ENCODE measurements at places on chromosomes 16 and 17. TPM values are rescaled to one million over a fixed set of nuclear protein-coding genes. Genes with fewer than 3 reads are reported as not detected.

Gene SEZ6
- polyA plus RNA-seq = 0.34 TPM

DNA sequence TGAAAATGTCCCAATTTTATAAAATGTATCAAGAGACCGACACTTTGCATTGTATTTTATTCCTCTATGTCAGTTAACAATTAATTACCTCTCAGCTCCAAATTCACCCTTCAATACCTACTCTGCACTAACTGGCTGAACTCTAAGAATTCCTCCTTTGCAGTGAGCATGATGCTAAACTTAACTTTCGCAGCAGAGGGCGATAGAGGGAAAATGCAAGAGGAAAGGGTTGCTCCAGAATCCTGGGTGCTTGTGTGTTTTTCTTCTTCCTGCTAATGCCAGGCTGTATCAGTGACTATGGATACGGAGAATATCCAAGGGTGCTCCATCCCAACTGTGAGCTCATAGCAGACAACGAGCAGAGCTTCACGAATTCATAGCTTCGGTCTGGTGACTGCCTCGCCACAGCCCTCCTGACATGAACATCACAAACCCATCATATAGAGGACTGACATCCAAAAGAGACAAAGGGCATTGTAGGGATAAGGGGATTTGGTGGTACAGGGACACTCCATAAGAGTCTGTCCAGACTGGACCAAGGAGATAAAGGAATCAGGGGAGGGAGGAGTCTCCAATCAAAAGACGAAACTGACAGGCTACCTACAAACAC lies 172.9 kb downstream of the STX8 start:
- DNase-seq = no peak

Gene MT4
- polyA plus RNA-seq = not detected

DNA sequence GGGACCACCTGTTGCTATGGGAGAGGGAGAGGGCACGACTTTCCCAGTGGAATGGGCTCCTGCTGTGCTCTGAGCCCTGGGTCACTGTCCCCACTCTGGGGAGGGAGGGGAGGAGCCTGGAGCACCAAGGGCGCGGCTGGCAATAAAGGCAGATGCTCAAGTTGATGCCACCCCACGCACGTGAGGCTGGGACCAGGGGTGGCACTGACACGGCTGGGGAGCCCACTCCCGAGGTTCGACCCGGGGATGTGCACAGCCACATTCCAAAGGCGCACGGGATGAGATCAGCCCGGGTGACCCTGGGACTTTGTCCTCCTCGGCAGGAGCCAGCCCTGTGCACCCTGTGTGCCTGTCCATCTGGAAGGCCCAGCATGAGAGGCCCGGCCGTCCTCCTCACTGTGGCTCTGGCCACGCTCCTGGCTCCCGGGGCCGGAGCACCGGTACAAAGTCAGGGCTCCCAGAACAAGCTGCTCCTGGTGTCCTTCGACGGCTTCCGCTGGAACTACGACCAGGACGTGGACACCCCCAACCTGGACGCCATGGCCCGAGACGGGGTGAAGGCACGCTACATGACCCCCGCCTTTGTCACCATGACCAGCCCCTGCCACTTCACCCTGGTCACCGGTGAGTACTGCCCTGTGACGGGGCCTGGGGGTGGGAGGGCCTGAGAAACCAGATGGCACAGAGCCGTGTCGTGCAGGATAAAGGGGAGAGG lies at the start of gene ENPP7:
Gene ENPP7, plus strand, starts transcription at position 175 of the 715 bp plus-strand sequence. Its CDS starts 197 bp downstream, at position 372.
- DNase-seq = no peak

- no peak for DNase-seq
Measured at GRCh38 chr17:18300725-18301480, 13.9 kb downstream of the TOP3A start.

DNA sequence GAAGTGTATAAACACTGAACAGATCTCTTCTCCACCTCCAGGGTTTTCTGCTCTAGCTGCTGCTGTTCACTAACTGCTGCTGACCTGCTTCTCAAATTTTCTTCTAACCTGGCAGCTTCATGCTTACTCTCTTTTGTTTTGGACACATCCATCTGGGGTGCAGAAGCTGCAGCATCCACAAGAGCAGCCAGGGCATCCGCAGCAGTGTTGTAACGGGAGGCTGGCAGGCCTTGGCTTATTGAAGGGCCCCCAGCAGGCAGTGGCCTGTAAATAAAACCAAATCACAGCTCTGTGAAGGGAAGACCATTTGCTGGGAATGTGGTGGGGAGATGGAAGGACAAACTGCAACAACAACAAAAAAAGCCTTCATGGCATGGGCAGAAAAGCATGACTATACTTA lies 62.0 kb downstream of the TTC19 start:
- no peak for DNase-seq

GRCh38 chr17:74467221-74467951 lies 952 bp downstream of the CD300A start:
- DNase-seq = no peak

Gene MYO15A
- 1.2 TPM for polyA plus RNA-seq

GRCh38 chr16:4846503-4846900 lies 586 bp downstream of the GLYR1 start:
- DNase-seq = no peak

GRCh38 chr16:83220066-83220465 lies 587.7 kb upstream of the HSBP1 start:
- no peak for DNase-seq

GRCh38 chr16:77117707-77118106 lies 73.3 kb upstream of the MON1B start:
- DNase-seq = no peak

DNA sequence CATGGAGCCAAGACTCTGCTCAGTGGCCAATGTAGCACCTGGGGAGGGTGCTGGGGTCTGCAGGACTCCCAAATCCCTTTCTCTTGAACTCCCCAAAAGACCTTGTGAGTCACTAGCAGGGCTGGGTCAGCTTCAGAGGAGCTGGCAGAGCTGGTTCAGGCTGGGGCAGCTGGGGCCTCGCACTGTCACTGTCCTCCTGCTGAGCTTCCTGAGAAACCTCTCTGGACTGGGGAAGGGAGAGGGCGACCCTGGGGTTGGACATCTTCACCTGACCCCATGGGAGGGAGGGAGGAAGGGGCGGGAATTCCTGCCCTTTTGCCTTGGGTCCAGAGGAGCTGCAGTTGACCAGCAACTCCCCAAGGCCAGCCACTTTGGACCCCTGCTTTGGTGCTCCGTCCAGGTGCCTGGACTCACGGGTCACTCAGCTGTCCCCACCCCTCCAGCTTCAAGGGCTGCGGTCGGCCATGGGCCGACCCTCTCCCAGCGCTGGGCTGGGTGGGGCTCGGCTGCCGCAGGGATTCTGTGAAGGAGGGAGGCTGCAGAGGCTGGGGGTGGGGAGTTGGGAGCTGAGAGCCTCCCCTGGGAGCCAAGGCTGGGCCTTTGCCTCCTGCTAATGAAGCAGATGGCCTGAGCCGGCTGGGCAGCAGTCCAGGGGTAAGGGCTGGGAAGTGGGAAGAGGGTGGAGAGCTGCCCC lies 9.2 kb downstream of the FMNL1 start:
- no peak for DNase-seq

DNA sequence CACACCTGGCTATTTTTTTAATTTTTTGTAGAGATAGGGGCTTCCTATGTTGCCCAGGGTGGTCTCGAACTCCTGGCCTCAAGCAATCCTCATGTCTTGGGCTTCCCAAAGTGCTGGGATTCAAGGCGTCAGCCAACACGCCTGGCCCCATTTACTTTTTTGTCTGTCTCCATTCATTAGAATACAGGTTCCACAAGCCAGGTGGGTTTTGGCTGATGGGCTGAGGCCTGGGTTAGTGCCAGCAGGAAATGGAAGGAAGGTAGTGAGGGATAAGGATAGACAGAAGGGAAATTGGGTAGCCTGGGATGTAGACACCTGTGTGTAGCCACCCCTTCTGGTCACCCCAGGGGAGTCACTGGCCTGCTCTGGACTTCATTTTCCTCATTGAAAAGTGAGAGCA lies 4.4 kb upstream of the IL27 start:
- DNase-seq = no peak

GRCh38 chr16:31094088-31094423 lies 541 bp downstream of the VKORC1 start:
- DNase-seq = no peak

Gene GPR139
- not detected for polyA plus RNA-seq

GRCh38 chr16:71855937-71856662 lies 10.3 kb downstream of the ATXN1L start:
- DNase-seq = no peak

DNA sequence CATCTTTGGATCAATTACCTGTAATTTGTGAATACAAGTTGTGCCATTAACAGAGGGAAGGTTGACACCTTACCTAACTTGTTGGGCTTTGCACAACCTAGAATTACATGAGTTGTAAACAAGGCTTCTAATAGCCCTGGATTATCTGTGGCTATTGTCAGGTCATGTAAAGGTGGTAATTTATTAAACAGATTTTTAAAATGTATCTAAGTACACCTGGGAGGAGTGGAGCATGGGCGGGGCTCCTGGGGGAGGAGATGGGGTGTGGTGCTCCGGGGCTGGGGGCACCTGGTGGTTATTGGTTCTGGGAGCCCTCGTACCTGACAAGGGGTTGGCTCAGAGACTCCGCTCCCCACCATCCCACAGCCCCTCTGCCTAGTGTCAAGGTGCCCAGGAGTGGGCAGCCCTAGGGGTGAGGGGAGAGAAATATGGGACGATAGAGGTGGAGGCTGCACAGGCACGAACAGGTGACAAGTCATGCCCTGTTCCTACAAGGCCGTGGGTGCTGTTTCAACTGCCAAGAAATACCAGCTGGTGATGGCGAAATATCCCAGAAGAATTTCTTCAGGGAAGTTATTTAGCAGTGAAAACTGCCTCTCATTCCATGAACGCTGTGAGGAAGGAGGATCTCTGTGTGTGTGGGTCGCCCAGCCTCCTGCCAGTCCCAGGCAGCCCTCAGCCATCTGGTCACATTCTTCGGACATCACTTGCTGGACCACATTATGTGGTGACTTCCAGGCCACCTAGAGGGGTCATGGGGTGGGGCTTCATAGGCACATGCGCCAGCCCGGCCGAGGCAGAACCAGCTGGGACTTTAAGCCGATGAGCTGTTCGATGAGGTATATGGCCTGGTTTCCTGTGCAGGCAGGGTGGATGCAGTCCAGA lies 55.5 kb upstream of the IRX3 start:
- no peak for DNase-seq

DNA sequence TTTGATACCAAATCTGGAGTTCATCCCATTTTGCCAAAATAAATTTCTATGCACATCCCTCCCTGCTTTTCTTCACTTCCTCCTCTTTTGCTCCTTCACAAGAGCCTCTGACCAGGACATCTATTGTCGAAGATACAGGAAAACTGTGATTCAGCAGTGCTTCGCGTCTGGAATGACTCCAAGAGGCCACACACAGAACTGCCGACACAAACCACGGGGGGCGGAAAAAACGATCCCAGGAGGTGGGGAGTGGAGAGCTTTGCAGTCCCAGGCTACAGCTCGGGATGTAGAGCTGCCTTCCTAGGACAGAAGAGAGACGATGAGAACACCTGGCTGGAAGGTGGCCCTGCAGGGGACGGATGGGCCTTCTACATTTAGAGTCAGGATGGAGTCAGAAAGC lies 102.8 kb downstream of the XYLT1 start:
- no peak for DNase-seq

- DNase-seq = peak; percentile 67
Measured at GRCh38 chr17:64315032-64315490, 52.0 kb upstream of the TEX2 start.

DNA sequence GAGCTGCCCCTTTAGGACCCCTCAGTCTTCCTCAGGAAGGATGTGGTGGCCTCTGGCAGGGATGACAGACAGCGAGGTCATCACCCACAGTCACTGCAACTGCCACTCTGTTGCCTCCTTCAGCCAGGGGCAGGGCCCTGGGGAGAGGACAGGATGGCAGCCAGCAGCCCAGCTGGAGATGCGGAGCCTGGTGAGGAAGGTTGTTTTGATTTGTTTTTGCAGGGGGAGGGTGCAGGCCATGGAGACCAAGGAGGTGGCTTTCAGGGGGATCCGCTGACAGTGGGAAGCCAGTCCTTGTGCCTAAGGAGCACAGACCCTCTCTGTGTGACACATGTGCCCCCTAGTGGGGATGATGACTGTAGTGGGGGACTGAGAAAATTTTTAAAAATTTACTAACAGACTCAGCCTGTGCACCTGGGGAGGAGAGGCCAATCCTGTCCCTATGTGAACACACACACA lies 7.4 kb downstream of the PRCD start:
- no peak for DNase-seq

Gene SULT1A2
- 0.66 TPM for polyA plus RNA-seq

DNA sequence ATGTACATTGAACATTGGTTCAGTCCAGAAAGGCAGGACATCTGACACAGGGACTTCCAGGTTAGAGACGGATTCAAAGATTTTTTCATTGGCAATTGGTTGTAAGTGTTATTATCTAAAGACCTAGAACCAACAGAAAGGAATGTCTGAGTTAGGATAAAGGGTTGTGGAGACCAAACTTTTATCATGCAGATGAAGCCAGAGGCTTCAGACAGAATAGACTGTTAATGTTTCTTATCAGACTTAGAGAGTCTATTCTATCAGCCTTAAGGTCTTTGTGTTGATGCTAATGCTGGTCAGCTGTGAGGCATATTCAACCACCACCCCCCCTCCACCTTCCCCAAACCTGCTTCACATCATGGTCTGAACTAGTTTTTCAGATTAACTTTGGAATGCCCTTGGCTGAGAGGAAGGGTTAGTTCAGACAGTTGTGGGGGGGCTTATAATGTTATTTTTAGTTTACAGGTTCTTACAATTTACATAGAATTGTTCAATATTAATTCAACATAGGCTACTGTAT lies 2.1 kb upstream of the ITGB3 start:
- no peak for DNase-seq

- DNase-seq = no peak
Measured at GRCh38 chr17:58710948-58711552, 18.6 kb downstream of the RAD51C start.

DNA sequence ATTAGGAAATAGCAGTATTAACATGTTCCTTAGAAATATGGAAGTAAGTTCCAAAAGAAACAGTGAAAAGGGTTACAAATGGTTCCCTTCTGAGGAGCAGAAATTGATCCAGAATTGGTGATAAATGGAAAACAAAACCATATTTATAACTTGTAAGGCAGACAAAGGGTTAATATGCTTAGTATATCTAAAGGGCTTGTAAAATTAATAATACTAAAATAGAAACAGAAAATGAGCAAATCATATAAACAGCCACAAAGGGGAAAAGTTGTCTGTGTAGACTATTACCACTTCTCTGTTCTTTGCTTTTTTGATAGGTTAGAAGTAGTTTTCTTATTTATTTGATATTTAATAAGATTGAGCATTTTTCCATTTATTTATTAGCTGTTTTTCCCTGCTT lies 64.4 kb downstream of the NFATC3 start:
- no peak for DNase-seq

DNA sequence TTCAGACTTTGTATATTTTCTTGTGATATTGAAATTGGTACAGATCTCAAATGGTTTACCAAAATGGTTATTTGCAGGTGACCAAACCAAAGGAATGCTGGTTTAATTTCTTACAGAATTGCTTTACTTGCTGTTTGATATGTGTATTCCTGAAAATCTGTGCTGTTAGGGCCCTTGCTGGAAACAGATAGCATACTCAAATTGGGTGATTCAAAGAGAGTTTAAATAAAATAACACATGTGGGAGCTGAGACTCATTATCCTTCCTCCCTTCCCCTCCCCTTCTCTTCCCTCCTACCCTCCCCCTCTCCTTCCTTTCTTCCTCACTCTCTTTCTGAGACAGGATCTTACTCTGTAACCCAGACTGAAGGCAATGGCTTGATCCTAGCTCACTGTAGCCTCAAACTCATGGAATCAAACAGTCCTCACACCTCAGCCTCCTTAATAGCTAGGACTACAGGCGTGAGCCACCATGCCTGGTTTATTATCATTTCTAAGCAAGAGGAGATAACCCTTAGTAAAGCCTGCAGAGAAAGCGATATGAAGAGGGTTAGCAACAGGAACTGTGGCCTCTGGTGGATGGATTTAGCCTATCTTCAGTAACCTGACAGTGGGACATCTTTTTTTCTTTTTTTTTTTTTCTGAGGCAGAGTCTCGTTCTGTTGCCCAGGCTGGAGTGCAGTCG lies 141.9 kb downstream of the BCAS3 start:
- DNase-seq = no peak

Gene CRISPLD2
- 6.0 TPM for polyA plus RNA-seq

All from forelimb muscle (tissue), 1 donor.